ENCODE measurements at places on chromosomes 13 and 19. TPM values are rescaled to one million over a fixed set of nuclear protein-coding genes. Genes with fewer than 3 reads are reported as not detected.

Gene CASP14
- polyA plus RNA-seq, result not detected

Gene ZNF850
- polyA plus RNA-seq, result 0.46 TPM

Gene UCHL3
- polyA plus RNA-seq, result 49.4 TPM

DNA sequence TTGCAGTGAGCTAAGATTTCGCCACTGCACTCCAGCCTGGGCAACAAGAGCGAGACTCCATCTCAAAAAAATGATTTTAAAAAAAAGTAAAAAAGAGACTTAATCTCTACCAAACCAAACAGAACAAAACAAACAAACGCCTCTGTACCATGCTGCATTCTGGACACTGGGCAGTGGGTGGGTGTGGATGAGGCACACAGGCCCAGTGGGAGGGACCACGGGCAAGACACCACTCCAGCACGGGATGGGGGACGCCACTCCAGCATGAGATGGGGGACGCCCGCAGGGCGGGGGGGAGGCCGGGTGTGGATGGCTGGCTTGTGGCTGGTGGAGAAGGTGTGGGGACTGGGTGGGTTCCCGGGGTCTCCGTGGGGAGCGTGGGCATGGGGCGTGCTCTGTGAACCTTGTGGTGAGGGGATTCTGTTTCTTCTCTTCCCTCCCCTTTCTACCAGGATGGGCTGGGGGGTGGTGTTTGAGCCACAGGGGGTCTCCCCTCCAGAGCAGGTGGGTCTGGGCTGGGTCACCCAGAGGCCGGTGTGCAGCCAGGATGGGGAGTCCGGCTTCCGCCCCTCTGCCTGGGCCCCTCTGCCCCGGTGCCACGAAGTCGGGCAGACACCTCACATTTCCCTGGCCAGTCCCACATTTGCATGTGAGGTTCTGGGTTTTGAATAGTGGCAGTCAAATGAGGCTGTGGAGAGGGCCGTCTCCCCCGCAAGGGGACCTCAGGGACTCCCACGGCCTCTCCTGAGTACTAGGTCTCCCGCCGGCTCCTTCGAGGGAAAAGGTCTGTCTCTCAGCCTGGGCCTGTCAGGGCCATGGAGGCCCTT lies 23.9 kb upstream of the MATK start:
- no peak for DNase-seq
- no peak overlapping the region for H3K27ac ChIP-seq
- no peak overlapping the region for H3K4me3 ChIP-seq
- no peaks in the 10 kb centered on the region for H3K36me3 ChIP-seq

DNA sequence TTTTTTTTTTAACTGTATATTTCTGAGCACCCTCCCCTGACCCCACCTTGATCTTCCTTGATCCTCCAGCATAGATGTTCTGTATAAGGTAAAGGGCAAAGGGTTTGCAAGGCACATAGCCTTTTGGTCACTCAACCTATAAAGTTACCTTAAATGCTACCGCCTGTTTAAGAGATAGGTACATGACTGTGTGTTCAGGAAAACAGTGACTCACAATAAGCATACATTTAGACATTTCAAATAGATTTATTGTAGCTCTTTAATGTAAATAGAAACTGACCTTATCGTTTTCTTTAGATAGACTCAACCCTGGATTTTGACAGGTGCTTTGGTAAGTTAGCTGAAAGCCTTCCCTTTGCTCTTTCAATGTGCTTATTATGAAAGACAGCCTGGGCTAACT lies 15.2 kb upstream of the SLC10A2 start:
- H3K27ac ChIP-seq, result no peak overlapping the region
- no peaks in the 10 kb centered on the region for H3K4me1 ChIP-seq
- H3K27me3 ChIP-seq, result no peaks in the 10 kb centered on the region
- H3K4me3 ChIP-seq, result no peak overlapping the region
- no peaks in the 10 kb centered on the region for H3K36me3 ChIP-seq
- no peak for DNase-seq

DNA sequence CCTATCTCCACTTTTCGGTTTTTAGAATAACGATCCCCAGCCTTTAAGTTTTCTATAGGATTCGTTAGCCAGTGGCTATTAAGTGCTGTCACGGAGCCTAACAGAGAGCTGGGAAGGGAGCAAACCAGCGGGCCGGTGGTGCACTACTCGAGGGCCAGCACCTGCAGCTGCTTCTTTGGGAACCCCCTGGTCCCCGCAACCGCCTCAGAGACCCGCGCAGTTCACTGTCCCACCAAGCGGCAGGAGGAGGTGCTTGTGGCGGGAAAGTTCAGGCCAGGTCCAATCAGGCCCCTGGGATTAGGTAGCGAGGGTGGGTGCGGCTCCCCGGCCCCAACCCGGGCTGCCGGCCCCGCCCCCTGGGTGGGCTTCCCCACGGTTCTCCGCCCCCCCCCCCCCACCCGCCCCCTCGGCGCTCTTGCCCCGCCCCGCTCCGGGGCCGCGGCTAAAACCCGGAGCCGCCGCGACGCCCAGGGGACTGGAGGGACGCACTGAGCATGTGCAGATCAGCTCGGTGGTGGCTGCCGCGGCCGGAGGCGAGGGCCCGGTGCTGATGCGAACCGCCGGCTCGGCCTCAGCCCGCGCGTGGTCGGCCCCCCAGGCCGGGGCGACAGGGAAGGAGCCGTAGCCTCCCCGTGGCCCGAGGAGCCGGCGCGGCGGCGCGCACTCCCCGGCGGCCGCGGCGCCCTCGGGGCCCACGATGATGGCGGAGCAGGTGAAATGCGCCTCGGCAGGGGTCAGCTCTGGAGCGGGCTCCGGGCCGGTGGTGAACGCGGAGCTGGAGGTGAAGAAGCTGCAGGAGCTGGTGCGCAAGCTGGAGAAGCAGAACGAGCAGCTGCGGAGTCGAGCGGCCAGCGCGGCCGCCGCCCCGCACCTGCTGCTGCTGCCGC lies at the start of gene SLAIN1:
Gene SLAIN1 (plus strand): TSS at position 471 of the 887 bp plus-strand sequence. CDS start 227 bp downstream, at position 698.
- peak within 1 kb of the TSS; percentile 87 for H3K27ac ChIP-seq
- no peaks in the 10 kb centered on the region for H3K27me3 ChIP-seq
- no peaks in the 10 kb centered on the region for H3K36me3 ChIP-seq
- DNase-seq, result peak; percentile 87

GRCh38 chr13:41654796-41655195 lies 197.4 kb downstream of the RGCC start:
- H3K27me3 ChIP-seq, result no peaks in the 10 kb centered on the region
- H3K27ac ChIP-seq, result no peak overlapping the region
- H3K36me3 ChIP-seq, result no peaks in the 10 kb centered on the region
- H3K4me3 ChIP-seq, result no peak overlapping the region
- peaks cover 5% of the 10 kb centered on the region for H3K4me1 ChIP-seq
